Esophagus muscularis mucosa (tissue), 4 donors: ENCODE measurements at places on chromosomes 12 and 14. TPM values are rescaled to one million over a fixed set of nuclear protein-coding genes. Genes with fewer than 3 reads are reported as not detected.

- no peak for DNase-seq
These were observed 31.8 kb downstream of the ITPK1 start for GRCh38 chr14:93083917-93084316.

GRCh38 chr12:30725739-30726138 is 29.0 kb downstream of the CAPRIN2 start:
- no peak for DNase-seq

DNA sequence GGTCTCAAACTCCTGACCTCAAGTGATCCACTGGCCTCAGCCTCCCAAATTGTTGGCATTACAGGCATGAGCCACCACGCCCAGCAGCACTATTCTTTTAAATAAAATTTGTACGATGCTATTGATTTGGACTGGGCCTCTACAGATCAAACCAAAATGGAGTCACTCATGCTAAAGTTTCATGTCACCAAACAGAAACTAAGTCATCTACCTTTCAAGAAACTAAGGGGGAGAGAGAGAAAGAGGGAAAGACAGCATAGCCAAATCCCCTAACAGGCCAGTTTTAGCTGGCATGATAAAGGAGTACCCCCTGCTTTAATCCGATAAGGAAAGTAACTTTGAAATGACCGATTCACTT is 23.1 kb upstream of the STK38L start:
- no peak for DNase-seq

DNA sequence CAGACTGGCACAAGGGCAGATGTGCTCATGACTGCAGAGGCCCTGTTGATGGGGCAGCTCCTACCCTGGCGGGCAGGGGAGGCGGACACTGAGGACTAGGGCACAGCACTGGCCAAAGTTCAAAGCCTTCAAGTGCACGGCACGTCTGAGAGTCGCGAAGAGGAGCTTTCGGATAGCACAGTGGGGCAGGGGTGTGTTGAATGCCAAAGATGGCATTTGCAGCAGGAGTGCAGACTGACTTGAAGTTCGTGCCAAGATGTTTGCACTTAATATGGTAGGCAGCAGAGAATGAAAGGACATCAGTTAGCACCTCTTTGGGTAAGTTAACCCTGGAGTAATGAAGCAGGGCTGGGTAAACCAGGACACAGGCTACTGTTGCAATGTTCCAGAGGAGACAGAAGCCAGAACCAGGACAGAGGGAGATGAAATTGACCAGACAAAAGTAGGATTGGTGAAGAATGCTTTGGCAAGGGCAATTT is 6.7 kb upstream of the EML1 start:
- DNase-seq = no peak

DNA sequence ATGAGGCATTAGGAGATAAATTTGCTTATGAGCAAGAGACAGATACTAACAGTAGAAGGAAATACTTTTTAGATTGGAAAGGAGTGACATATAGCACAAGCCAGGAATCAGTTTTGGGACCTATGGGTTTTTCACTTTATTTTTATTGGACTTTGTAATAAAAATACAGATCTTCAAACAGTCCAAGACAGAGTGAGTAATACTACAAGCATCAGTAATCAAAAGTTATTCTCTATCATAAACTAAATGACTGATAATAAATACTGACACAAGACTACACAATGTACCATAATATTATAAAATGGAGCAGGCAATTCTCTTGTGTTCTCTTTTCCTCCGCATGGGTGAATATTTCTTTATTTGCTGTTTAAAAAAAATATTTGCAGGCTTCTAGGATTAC is 85.8 kb downstream of the DERA start:
- DNase-seq = no peak

DNA sequence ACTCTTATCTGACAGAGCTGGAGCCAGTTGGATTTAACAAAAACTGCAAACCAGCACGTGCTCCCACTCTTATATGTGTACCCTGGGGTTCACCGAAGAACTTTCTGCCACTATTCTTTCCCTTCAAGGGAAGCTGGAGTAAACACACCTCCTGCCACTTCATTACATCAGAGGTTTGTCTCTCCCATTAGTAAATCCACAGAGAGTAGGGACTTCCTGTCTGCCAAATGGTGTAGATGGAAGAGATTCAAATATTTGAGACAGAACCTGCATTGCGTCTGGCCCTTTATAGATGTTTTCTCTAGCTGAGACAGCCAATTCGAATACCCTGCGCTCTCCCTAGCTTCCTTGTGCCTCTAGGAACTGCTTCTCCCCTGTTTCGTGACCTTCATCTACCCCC is 29.1 kb upstream of the AEBP2 start:
- DNase-seq = no peak

DNA sequence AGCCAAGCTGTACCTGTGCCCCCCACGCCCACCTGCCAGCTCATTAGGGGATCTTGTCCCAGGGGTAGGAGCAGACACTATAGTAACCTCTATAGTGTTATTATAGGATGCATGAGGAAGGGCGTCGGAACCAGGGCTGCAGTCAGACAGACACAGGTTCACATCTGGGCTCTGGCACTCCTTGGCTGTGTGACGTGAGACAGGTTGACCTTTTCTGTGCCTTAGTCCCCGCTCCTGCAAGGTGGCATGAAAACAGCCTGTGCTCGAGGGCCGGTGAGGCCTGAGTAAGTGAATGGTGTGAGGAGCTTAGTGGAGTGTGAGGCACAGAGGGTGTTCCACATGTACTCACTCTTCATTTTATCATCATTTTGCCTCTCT is 19.0 kb downstream of the ASB2 start:
- DNase-seq = no peak

DNA sequence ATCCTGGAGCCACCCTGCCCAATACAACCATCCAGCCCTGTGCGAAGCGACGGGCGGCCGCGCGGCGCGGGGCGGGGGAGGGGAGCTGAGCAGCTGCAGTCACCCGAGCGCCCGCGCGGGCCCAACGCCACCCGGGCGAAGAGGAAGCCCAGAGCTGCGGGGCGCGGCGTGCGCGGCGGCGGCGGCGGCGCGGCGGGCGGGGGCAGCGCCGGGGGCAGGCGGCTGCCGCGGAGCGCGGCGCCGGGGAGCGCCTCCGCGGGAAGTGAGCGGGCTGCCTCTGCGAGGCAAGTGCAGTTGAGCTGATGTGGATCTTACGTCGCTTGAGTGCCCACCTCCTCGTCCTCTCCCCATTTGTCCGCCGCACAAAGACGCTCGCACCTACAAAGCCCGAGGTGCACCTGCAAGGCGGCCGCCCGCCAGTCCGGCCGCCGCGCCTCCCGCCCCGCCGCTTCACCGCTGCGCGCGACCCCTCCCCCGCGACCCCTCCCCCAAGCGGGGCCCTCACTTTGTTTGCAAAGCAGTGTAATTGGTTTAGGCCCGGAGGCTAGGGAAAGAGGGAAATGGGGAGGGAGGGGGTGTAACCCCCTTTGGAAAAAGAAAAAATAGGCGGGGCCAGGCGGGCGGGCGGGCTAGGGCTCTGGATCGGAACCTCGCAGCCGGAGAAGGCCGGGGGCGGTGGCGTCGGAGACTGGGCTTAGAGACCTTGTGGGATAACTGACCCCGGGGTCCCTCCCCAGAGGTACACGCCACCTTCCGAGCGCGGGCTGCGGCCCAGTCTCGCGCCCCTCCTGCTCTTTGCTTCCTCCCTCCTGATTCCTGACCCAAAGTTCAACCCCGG is at the start of the genes FOXA1 and TTC6:
Gene FOXA1, minus strand, starts transcription at position 279 of the 838 bp plus-strand sequence. Its CDS starts 277 bp downstream, at position 2.
Gene TTC6, plus strand, starts transcription at position 659 of the 838 bp plus-strand sequence. CDS start 26,436 bp downstream, outside the sequence.
- no peak for DNase-seq

- no peak for DNase-seq
These were observed 78.8 kb downstream of the TMCC3 start for GRCh38 chr12:94571556-94571955.

DNA sequence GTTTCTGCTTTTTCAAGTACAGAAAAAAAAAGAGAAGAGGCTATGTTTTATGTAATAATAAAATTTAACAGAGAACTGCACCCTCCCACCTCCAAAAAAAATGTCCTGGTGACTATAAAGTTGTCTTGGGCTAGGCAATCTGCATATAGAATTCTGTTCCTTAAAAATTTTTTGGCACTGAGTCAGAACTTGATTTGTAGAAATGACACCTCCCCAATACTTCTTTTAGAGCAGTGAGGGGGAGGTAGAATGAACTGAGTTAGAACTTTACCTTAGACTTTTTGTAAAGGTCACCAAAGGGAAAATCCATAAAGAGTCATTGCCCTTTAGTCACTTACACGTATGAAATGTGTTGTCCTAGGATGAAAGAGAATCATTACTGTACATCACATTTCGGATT is 80.0 kb downstream of the BTG1 start:
- DNase-seq = no peak

- no peak for DNase-seq
These were observed 93.5 kb downstream of the GALNT8 start for GRCh38 chr12:4813741-4814140.

GRCh38 chr14:100802766-100803165 is 23.2 kb upstream of the MEG3 start:
- no peak for DNase-seq

DNA sequence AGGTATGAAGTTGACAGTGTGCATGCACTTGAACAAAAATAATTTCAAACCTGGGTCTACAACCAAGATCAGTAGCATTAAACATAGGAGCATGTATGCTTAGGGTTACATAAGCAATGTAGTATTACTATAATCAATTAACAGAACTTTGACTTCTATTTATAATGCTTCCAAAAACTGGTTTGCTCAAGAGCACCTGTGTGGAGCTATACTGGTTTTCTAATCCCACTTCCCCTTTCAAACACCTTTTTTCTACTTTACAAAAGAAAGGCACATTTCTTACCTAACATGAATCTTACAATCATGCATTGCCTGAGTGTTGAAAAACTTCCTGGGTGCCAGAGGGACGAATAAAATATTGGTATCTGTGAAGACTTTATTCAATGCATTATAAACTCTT is 72.7 kb downstream of the EFCAB11 start:
- DNase-seq = no peak

GRCh38 chr12:3571724-3572123 is 80.7 kb downstream of the PRMT8 start:
- no peak for DNase-seq

- no peak for DNase-seq
These were observed 436.7 kb upstream of the SEL1L start for GRCh38 chr14:81970307-81970706.

- DNase-seq = no peak
These were observed 172.0 kb downstream of the CHST11 start for GRCh38 chr12:104628831-104629135.

DNA sequence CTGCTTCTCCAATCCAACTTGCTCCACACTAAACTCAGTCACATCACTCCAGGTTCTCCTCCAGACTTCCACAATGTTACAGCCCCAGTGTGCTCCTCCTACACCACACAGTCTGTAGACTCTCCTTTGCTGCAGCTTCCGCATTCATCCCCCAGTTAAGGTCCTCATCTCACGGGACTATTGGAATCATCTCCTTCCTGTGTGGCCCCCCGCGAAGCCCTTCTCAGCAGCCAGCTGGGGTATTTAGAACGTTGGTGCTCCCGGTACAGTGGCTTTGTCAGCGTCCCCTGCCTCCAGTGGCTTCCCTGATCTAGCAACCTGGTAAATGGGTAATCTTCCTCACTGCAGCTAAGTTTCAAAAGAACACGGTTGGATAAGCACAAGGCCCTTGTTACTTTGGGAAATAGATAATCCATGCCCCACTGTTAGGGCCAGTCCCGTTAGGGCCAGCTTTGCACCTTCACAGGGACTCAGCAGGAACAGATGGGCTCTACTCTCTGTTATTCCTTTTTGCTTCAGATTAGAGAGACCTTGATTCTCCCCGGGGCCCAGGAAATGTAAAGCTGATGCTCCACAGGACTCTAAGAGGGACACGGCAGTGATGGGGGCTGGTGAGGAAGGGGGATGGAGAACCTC is 823 bp upstream of the TSPAN11 start:
- no peak for DNase-seq

DNA sequence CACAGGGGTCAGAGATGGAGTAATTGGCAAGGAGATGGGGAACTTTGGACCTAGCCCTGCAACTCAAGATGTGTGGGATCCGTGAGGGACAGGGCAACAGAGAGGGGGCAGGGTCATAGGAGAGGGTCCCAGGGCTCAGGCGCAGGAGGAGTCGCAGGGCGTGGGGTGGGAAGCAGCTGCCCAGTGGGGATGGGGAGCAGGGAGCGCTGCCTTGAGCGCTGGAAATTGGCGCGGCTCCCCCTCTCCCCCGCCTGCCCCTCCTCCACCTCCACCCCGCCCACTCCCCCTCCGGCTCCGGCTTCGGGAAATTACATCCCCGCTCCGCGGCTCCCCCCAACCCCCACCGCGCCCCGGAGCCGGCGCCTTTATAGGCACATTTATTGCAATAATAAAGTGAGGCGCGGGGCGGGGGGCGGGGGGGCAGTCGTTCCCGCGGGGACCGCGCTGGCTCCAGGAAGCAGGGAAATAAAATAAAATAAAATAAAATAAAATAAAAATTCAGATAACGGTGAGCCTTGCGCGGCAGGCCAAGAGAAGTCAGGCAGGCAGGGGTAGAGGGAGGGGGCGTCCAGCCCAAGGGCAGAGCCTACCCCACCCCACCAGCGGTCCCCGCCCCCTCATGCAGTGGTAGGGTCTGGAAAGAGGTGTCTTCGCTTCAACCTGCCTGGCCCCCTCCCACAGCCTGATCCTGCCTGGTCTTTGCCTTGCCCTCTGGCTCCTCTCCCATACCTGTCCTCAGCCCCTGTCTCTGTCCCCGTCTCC is 3.6 kb downstream of the NXPH4 start:
- no peak for DNase-seq

GRCh38 chr12:110563702-110564470 is 19.2 kb downstream of the PPTC7 start:
- no peak for DNase-seq

DNA sequence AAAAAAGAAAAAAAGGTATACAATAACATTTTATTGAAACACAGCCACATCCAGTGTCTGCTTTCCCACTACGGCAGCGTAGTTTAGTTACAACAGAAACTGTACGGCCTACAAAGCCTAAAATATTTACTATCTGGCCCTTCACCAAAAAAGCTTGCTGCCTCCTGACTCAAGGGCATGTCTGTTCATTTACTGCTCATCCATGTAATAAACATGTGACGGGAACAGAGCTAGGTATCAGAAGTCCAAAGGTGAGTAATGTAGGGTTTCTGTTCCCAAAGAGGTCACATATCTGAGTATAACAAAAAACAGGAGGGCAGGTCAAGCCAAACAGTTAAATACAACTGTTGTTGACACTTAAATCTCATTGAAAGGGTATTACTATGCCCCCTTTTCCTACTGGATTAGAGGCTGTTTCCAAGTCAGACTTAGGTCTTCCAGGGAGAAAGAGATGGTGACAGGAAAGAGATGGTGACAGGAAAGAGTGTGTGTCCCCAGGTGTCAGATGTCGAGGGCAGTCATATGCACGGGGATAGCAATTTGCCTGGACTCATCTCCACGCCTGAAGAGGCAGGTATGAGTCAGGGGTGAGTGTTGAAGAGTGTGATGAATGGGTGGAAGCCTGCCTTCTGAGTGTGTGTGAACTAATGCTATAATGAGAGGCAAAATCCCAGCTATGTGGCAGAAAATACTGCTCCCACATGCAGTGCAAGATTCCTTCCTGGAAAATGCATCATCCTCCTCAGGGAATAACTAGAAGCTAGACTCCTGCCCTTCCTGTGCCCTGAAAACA is 77.7 kb downstream of the MAP3K9 start:
- no peak for DNase-seq

GRCh38 chr12:115398311-115398781 is 714.4 kb upstream of the TBX3 start:
- peak; percentile 53 for DNase-seq

Gene POTEG
- total RNA-seq = not detected

Gene FKBP3
- 33.3 TPM for total RNA-seq

Gene PRR4
- total RNA-seq = not detected

Gene NOXRED1
- 0.29 TPM for total RNA-seq

Gene GLT1D1
- total RNA-seq = 0.52 TPM

Gene LRTM2
- total RNA-seq = not detected

Gene CIT
- total RNA-seq = 5.4 TPM

Gene NGB
- 2.9 TPM for total RNA-seq

Gene RAPGEF3
- 43.5 TPM for total RNA-seq

Gene ACSM4
- not detected for total RNA-seq

Gene PRIMA1
- 30.9 TPM for total RNA-seq

Gene SRRM4
- not detected for total RNA-seq

Gene GIT2
- 46.5 TPM for total RNA-seq

Gene TAS2R46
- total RNA-seq = not detected
